ENCODE measurements at places on chromosomes 5 and 9.

DNA sequence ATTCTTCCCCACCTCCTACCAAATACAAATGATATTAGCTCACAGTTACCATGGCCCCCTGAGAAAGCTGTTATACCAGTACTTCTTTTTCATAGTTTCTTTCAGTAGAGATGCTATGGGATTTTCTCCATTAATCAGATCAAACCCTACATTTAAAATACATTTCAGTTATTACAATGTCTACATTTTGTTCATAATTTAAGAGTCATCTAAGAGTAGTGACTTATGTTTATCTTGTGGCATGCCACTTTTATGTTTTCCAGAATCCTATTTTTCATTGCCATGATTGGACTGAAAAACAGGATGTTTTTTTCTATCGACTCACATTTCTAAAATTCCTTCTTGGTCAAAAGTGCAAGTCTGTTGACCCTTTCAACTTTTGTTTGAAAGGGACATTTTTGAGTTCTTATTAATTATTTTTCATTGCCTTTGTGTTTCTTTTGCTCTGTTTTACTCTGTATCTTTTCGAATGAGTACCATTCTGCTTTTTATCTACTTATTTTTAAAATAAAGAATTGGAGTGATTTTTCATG lies 77.4 kb upstream of the ANXA1 start:
- no peak for DNase-seq

DNA sequence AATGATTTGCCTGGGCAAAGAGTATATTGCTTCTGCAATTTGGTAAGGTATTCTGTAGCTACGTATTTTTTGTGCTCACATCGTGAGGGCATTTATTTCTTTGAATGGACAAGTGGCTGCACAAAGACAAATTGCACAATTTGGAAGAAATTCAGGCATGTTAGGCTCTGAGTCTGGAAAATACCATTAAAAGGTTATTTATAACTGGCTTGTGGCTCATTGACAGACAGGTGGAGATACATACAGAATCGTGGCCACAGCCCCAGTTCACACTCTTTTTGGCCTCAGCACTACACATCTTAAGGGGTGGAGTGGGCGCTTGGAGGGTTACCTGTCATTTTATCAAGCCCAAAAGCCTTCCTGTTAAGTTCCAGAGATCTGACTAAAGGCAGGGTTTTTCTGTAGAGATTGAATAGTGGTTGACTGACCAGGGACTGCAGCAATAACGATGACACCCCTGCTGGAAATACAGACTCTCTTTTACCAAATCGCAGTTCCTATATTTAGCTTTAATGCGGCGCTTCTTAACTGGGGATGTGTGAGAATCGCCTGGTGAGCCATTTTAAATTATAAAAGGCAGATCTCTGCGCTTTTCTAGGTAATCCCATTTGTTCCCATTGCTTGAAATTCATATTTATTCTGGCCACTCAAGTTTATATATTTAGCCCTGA lies 14.7 kb downstream of the MAN2A1 start:
- DNase-seq: no peak

DNA sequence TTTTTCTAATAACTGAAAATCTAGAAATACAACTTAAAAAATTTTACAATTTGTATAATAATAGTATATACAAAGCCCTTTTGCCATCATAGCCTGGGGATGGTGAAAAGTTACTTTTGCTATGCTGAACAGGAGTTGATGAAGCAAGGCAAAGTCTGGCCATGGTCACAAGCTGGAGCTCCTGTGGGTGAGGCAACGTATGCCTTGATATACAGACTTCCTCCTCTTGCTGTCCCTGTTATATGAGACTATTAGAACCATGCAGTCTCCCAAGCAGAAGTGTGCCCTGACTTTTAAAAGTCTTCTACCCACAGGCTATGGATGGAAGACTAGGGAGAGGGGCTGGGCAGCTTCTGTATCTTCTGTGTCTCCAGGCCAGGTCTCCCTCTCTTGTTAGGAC lies 15.7 kb downstream of the FAM151B start:
- no peak for DNase-seq

GRCh38 chr9:19469271-19469670 lies 60.5 kb downstream of the ACER2 start:
- DNase-seq: no peak

GRCh38 chr9:69559126-69559525 lies 113.0 kb downstream of the APBA1 start:
- no peak for DNase-seq
